Cortex of kidney (tissue), 1 donor: ENCODE measurements at places on chromosomes 16 and 17.

DNA sequence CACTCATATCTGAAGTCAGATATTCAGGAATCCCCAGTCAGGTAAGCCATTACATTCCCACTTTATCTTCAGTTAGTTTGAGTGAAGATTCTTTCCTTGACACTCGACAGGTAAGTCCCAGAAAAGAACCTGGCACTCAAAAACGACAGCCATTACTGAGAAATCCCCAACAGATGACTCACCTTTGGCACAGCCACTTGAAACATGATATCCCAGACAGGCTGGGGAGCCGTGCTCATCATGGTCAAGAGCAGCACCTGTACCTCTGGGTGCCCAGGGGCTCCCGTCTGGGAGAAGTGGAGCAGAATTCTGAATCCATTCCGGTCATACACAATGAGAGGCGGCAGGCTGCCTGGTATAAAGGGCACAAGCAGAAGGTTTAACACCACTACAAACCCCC, 16.8 kb upstream of the COG7 start:
- DNase-seq = no peak

DNA sequence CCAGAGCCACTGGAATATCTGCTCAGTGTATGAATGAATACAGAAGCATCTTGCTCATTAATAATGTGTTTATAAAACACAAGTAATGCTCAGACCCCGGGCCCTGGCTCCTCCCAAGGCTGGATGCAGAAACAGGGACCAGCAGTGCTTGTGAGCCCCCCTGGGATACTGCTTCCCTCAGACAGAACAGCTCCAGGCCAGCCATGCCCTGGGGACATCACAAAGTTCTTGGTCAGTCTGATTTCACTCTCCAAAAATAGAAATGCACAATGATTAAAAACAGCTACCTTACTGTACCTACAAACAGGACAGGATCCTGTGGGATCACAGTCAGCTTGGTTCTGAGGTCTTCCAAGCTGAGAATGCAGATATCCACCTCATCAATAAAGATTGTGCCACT, 68.2 kb downstream of the ABCC12 start:
- no peak for DNase-seq

DNA sequence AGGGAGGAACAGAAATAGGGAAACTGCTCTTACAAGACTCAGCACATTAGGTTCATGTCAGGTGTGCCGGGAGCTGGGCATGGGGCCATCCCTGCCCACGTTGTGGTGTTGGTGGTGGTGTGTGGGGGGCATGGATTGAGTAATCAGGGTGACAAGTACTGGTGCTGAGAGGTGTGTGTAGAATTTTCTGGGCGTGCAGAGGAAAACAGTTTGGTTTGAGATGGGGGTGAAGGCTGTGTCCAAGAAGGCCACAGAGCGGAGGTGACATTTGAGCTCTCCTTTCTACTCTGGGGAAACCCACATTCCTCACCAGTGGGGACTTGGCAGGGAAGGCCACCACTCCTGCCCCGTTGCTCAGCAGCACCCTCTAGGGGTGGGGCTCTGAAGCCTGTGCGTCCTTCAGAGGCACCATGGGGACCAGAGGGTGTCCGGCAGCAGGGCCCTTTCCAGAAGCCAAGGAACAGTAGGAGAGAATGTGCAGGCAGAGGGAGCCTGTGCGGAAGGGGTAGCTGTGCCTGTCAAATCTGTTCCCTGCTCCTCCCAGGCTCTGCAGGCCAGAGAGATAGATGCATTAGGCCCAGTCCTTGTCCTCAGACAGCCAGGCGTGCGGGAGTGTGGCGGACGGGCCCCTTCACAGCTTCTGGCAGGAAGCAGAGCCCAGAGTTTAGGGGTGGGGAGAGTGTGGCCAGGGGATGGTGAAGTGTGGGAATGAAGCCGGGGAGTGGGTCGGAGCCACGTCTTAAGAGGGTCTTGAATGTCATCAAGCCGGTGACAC, 48.7 kb upstream of the GSE1 start:
- DNase-seq = no peak

DNA sequence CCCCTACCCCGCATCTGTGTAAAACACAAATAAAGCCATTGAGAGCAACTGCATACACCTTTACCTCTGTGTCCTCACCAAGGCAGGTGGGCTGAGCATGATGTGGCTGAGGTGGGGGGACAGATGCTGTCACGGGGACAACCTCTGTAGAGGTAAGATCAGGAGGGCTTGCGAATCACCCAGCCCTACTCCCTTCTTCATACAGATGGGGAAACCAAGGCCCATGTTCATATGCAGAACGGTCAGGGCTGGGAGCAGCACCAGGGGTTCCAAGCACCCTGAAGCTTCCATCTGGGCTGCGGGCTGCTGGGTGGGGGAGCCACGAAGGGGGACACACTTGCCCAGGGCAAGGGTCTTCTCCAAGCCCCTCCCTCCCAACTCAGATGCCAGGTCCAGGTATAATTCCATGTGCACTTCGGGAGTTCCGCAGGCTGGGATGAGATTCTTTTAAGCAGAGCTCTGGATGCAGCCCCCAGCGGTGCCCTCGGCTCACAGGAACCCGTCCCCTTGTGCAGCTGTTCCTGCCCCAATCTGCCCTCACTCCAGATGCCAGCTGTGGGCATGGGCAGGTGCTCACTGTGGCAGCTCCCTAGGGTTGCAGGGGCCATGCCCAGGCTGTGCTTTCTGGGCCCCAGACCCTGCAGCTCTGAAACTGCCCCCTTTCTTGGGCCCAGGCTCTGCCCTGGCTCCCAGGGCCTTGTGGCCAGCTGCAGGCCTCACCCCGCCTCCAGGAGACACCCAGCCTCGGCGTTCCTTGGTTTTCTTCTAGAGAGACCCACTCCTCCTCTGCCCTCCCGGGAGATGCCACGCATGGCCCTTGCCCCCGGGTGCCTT, 9.6 kb downstream of the CTRB1 start:
- no peak for DNase-seq

DNA sequence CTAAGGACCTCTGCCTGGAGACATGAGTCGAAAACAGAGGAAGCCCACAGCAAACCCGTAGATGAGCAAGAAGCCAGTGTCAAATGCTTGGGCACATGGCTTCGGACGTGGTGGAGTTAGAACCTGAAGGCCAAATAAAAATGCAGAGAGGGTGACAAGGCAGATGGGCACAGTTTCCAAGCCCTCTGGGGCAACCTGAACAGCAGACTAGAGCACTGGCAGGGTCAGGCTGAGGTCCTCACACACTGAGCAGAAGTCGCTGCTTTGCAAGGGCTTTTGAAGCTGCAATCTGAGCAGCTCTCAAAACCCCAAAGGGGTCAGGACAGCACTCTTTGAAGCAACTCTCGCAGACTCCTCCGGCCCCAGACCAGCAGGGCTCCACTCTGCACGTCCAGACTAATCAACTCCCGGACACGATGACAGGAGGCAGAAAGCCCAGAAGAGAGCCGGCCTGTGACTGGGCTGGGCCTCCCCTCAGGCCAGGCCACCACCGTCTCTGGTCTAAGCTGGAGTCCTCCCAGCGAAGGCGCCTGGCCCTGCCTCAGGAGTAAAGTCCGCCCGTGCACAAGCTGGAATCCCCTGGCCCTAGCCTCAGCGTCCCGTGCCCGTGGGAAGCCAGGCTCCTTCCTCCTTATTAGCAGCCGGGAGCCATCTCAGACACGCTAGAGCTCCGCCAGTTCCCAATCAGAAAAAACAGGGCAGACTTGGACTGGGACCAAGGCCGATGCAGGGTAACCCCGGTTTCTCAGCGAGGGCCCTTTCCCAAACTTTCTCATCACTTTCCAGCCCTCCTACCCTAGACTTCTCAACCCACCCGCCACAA, 924 bp downstream of the SMARCD2 start:
- no peak for DNase-seq

DNA sequence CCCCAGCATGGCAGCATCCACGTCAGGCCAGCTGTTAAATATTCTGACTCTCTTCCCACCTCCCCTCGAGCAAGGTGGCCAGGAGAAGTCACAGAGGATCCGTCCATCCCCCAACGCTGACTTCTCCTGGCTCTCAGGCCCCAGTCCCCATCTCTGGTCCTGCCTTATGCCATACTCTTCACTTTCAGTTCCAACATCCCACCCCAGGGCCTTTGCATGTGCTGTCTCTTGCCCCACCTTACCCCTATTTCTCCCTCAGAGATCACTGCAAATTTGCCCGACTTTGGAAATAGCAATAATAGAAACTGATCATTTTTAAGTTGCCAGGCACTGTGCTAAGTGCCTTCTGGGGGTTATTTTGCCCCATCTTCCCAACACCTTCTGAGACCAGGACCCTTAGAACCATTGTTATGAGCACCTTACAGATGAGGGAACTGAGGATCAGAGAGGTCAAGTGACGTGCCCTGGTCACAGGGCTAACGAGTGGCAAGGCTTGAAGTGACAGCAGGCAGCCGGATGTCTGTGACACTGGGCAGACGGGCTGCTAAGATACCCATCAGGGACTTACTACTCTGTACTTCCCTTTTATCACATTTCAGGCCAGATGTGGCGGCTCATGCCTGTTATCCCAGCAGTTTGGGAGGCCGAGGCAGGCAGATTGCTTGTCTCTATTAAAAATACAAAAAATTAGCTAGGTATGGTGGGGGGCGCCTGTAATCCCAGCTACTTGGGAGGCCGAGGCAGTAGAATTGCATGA, 17.7 kb downstream of the HID1 start:
- no peak for DNase-seq

DNA sequence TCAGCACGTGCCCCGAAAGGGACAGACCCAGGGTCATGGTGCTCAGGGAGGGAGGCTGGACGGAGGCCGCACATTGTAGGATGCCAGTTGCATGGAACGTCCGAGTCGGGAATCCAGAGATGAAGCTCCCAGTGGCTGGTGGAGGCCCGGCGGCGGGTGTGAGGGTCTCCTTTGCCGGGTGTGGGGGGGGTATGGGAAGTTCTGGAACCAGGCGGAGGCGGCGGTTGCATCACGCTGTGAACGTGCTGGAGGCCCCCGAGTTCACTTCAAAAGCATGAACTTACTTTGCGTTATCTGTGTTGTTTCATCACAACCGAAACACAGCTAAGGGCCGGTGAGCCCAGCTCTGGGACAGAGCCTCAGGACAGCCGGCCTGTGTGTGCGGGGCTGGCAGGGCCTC, 73.4 kb upstream of the GNG13 start:
- DNase-seq = no peak

- DNase-seq = no peak
These were observed 129.6 kb downstream of the CMIP start for GRCh38 chr16:81574168-81574567.

- no peak for DNase-seq
These were observed 13.5 kb downstream of the LGALS3BP start for GRCh38 chr17:78966123-78966813.

DNA sequence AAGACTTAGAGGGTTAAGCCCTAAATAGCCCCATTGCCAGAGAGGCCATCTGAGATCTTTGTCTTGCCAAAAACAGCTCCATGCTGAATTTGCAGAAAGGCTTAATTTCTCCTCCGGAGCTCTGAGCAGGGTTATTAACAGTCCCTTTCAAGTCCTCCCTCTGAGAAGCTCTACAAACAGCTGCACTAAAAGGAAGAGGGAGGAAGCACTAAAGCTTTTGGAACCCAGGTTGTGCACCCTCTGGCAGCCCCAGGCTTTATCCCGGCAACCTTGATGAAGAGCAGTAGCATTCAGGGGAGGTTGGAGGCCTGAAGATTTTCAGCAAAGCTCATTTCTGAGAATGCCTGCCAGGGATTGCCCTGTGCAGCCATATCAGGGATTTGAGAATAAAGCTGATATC, 554.7 kb downstream of the RBFOX1 start:
- DNase-seq = no peak

DNA sequence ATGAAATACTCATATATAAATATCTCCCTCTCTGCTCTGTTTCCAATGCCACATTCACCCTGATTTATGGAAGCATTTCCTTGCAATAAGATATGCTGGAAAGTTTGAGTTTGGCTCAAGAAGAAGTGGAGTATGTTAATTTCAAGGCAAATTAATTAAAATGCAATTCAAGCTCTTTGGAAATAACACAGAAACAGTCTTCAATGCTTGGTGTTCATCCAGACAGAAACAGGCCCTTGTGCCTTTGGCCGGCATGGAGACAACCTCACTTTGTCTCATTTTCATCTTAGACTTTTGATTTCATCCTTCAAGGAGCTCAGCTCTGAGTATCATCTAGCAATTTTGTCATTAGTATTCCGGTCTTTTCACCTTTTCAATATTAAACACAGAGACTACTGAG, 210.0 kb downstream of the C16orf95 start:
- DNase-seq = no peak

DNA sequence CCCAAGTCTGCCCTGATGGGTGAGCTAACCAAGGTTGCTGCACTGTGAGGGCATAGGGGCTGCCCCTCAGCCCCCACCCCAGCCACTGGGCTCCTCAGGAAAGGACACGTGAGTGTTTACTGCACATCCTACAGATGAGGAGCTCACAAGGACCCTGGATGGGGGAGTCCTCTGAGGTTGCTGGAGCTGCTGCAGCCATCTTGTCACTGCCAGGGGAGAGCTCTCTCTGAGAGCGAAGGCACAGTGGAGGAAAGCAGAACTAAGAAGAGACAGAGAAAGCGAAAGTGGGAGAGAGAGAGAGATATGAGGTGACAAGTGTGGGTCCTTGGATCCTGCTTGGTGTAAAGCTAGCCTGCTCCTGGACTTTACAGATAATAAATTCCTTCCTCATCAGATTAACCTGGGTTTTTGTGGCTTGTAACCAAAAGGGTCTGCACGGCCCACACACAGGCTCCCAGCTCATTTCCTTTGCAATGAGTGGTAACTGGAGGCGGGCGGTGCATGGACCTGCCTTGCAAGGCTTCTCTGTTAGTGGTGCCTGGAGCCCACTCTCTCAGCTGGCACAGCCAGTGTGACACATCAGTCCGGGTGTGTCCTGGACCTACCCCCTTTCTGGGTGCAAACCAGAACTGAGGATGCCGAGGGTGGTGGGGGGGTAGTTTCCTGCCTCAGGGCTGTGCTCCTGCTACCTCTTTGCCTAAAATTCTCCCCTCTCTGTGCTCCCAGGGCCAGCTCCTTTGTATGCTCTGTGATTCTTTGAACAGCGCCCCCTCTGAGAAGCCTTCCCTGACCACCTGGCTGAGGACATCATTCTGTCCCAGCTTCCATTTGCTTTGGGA, 14.2 kb downstream of the SNX20 start:
- DNase-seq = no peak

GRCh38 chr16:56300891-56301850, 109.9 kb downstream of the GNAO1 start:
- no peak for DNase-seq

GRCh38 chr17:39751637-39752036, 13.9 kb downstream of the GRB7 start:
- no peak for DNase-seq

DNA sequence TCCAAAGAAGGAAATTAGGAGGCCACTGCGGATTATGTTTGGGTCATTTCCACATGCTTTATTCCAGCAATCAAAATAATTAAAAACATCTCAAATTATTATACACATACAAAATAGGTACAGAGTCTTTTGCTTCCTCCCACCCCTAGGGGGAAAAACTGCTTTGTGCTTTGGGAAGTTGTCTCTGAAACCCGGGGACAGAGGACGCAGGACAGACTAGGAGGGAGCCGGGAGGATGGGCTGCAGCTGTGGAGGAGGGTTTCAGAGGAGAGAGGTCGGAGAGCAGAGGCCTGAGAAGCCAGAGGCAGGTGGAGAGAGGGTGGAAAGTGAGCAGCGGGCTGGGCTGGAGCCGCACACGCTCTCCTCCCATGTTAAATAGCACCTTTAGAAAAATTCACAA, 17.4 kb downstream of the COL1A1 start:
- no peak for DNase-seq

GRCh38 chr17:27345141-27345904, 51.4 kb downstream of the WSB1 start:
- no peak for DNase-seq
